ENCODE measurements at places on chromosomes 11 and 22.

DNA sequence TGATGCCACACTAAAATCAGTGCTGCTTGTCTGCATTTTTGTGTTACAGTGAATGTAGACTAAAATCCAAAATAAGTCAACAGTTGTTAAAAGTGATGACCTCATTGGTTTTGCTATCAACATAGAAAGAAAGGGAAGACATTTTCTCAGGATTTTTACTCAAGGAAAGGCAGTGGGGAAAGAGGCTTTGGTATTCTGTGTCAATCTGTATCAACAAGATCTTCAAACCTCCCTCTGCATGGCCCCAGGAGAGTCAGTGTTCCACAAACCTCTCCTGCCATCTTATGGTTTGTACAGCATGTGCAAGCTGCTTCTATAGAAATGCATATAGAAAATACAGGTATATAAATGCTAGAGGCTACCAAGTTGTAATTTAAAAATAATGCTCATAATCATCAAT lies 13.8 kb upstream of the OR51M1 start:
- peak; percentile 18 for DNase-seq

DNA sequence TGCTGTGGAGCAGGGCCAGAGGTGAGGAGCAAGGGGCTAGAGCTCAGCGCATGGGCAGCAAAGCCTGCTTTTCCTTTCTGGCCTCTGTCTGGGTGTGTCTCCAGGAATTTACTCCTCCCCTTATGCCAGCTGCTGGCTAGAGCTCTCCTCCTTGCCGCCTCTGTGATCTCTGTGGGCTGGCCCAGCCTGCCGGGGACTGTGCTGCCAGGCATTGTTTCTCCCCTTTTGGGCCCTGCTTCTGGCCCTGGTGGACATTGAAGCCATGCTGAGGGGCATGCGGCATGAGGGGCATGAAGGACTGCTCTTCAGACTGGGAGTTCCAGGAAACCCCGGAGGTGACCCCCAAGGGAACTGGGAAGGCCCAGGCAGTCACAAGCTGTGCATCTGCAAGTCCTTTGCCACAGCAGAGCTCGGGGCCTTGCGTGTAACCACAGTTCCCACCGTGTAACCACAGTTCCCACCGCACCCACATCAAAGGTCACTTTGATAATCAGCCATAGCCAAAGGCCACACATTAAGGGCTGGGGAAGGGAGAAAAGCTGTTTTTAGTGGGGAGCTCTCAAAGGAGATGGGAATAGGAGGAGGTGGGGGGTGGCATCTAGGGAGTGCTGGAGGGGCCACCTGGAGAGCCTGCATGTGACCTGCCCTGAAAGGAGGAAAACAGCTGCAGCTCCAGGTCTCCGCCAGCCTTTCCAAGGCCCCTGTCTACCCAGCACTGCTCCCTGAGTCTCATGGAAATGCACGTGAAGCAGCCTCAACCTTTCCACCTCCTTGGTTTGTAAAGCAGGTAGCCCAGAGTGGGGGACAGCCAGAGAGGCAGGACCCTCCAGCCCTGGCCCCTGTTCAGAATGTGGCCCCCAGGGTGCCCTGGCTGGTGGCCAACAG lies 62.3 kb downstream of the PPFIBP2 start:
- peak; percentile 65 for DNase-seq

GRCh38 chr11:116110802-116111201 lies 606.6 kb upstream of the CADM1 start:
- no peak for DNase-seq

GRCh38 chr11:68340784-68341556 lies 28.6 kb downstream of the LRP5 start:
- no peak for DNase-seq

DNA sequence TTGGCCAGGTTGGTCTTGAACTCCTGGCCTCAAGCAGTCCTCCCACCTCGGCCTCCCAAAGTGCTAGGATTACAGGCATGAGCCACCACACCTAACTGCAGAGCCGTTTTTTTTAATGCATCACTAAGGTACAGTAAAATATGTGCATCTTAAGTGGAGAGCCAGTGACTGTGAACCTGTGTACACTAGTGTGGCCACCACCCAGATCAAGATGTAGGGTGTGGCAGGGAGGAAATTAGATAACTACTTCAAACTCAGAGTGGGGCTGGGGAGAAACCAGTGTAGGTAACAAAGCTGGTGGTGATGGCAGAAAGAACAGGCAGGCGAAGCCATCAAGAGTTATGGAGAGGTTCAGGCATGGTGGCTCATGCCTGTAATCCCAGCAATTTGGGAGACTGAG lies 14.4 kb downstream of the SNAP29 start:
- DNase-seq = no peak

DNA sequence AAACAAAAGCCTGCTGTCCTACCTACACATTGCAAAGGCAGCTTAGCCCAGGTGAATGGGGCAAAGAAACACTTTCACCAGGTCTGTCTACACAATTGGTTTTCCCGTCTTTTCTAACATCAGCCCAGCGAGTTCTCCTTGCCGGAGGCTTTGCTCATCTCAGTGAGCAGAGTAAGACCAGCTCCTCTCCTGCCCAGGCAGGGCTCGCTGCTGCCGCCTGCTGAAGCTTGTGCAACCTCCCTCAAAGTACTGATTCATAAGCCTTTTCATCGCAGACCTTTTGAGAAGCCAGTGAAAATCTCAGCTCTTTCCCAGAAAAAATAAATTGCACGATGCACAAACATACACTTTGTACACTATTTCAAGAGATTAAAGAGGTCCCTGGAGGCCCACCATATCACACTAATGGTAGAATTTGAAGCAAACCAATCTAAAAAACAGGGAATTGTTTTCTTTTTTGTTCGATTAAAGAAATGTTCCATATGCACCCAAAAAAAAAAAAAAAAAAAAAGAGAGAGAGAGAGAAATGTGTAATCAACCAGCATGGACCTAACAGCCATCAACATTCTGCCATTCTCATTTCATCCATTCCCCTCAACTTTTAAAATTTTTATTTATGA lies 328.1 kb upstream of the MPPED2 start:
- peak; percentile 46 for DNase-seq
